ENCODE measurements at places on chromosomes 11 and 22.
A peak's percentile ranks its signal among the peaks of the same experiment; 100 is the strongest.

DNA sequence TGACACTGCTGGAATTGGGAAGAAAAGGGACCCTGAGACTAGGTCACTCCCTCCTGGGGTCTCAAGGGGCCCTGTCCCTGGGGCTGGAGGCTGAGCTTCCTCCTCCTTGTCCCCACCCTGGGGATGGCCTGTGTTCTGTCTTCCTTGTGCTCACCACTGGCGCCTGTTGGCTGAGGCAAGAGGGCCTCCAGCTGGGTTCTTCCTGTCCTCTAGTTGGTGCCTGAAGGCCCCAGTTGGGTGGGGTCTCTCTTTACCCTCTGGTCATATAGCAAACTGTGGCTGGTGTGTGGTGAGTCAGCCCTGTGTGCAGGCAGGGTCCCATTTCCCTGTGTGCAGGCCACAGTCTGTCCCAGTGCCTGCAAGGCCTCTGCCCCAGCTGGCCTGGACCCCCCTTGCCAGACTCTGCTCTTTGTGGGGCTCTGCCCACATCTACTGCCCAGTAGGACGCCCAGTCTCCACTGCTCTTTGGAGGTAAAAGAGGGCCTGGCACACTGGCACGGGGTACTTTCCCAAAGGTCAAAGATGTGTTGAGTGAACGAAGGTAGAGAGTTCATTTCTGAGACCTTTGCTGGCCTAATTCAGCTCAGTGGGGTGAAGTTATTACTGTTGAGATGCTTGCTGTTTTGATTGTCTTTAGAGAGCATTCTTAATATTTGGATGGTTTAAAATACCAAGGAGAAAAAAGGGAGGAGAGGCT lies 55.1 kb upstream of the CLDN5 start:
- no peak for DNase-seq

DNA sequence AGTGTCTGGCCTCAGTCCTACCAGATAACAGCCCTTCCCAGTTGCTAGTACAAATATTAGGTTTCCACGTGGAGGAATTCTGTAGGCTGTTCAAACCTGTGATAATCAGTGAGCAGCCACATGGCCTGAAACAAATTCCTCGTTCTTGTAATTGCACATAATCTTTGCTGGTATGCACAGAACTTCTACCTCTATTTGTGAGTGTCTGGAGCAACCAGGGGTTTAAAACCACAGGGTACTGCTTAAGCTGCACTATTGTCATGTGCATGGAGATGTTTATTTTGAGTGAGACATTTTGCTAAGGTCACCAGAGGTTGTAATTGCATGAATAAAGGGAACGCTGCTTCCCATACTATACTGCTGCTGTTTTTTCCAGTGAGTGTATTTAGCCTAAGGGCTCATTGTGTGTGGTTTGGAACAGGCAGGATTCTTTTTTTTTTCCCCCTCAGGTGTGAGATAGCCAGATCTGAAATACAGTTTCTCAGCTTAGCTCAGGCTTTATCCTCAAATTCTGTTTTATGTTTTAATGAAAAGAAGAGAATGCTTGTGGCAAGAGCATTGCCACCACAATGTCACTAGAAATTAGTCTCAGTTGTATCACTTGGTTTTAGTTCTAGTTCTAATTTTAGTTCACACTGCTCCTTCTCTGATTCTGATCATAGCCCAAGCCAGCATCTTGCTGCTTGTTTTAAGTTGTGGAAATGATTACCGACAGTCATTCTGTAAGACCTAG lies 60.5 kb downstream of the CYB5R2 start:
- DNase-seq: no peak

GRCh38 chr11:116638463-116638862 lies 134.3 kb downstream of the BUD13 start:
- no peak for DNase-seq

- no peak for DNase-seq
These were observed 89.0 kb downstream of the TRMU start for GRCh38 chr22:46424496-46424895.

GRCh38 chr22:29004647-29005371 lies 56.8 kb downstream of the C22orf31 start:
- no peak for DNase-seq

DNA sequence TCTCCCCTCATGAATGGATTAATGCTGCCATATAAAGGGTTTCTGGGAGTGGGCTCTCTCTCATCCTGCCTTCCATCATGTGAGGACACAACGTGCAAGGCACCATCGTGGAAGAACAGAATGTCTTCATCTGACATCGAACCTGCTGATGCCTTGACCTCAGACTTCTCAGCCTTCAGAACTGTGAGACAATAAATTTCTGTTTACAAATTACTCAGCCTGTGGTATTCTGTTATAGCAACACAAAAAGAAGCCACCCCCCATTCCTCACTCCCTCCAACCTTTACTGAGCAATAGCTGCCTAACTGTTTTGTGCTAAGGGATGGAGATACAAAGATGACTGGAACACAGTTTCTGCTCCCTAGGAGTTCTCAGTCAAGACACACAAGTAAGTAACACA lies 106.1 kb upstream of the PLET1 start:
- DNase-seq: no peak

DNA sequence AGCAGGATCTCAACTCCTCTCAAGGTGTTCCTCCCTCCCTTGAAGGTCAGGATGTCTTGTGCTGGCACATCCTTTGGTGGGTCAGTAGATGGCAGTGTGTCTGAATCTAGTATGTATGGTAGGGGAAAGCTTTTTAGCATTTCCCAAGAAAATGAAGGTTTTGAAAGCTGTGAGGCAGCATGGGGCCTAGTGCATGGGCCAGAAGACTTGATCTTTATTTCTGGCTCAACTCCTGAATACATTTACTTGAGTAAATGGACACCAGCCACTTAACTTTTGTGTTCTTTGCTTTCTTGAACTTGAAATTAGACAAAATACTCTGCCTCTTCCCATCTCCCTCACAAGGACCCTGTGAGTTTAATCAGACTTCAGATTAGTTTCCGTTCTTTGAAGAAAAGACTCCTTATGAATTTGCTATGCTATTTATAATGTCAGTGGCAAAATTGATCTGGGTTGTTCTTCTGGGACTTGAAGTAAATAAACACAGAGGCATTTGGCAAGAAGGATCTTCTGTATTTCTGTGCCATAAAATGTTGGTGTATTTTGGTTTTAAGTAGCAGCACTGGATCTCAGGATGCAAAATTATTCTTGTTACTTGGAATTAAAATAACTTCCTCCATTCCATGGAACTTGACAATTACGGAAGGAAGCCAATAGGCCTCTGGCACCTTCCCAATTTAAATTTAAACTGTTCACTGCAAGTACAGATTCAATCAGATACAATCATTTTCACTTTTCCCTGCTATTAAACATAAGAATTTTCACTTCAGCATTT lies 288.8 kb downstream of the CASP12 start:
- DNase-seq: peak; percentile 11

DNA sequence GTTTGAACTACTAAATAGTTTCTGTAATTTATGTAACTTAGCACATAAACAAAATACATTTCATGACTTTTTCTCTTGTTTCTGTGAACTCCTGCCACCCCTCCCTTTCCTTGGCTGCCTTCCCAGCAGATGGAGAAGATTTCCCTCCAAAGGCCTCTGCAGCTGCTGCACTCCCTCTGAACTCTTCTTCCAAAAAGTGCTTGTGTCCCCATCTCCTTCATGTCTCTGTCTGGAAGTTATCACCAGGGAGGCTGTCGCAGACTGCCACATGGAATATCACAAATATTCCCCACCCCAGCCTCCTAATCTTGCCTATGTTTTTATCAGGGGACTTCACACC lies 1068.3 kb downstream of the OPCML start:
- DNase-seq: no peak

DNA sequence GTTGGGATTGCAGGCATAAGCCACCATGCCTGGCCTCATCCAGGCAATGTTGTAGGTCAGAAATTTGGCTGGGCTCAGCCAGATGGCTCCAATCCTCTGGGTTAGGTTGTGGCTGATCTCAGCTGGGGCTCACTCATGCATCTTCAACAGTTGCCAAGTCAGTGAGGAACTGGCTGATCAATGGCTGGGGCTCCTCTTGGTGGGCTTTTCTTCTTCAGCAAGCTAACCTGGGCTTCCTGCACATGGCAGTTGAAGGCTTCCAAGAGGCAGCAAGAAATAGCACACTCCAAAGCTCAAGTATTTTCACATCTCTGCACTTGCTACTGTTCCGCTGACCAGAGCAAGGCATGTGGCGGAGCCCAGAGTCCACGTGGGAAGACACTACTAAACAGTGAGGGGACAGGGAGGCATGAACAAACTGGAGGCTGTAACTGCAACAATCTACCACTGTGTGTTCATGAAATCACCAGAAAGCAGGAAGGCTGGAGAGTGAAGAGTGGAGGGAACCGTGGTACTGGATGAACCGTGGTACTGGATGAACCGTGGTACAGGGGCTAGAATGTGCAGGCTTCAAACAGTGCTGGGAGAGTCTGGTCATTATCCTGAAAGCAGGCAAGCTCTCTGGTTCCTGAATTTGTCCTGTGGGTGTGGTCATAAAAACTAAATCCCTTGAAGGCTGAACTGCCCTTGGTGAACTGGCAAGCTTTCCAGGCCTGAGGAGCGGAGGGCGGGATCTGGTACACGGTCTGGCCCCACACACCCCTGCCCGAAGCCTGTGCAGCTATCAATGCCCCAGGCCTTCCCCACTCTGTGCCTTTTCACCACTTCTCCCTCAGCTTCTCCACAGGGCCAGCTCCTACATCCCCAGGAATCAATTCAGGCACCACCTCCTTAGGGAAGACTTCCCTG lies 20.2 kb downstream of the CHST1 start:
- no peak for DNase-seq

GRCh38 chr11:125202362-125202880 lies 37.9 kb downstream of the PKNOX2 start:
- no peak for DNase-seq

- no peak for DNase-seq
These were observed 24.6 kb downstream of the STIM1 start for GRCh38 chr11:3879967-3880542.

DNA sequence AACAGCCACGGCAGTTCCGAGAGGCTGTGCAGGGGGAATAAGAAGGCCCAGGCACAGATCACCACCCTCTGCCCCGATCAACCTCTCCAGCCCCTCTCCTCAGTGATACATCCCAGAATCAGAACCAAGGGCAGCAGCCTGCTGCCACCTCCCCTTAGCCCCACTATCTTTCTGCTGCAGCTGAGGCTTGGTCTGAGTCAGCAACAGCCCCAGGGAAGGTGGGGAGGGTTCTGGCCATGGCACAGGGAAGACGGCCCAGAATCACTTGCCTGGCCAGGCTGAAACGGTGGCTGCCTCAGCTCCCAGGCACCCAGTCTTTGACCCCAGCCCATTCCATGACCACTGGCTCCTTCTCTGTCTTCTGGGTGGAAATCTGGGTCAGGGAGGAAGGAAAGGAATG lies 2.3 kb downstream of the CHID1 start:
- DNase-seq: no peak

- DNase-seq: no peak
These were observed 7.7 kb upstream of the SIPA1 start for GRCh38 chr11:65630215-65630614.

- no peak for DNase-seq
These were observed 27.1 kb upstream of the OAF start for GRCh38 chr11:120183701-120184141.

DNA sequence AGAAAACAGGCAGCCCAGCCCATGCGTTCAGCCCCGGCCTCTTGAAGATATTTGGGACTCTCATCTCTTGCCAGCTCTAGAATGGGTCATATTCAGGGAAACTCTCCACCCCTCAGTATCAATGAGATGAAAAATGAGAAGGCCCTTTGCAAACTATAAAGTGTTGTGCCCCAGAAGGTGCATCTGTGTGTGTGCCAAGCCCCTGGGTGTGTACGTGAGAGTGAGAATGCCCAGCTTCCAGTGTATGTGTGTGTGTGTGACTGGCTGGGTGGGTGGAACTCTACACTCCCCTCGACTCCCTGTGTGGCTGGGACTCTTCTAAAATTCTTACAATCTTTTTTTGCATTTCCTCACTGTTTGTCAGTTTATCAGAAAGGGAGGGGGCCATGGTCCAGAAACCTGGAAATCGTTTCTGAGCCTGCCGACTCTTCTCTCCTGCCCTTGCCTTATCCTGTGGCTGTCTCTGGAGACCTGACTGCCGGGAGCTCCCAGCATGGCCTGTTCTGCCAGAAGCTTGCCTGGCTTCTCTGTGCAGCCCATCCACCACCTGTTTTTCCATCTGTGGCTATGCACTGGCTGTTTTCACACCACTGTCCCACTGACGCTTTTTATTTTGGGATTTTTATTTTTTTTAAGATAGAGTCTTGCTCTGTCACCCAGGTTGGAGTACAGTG lies 1.2 kb downstream of the P2RY6 start:
- no peak for DNase-seq

GRCh38 chr22:49655168-49655812 lies 172.4 kb downstream of the BRD1 start:
- no peak for DNase-seq

GRCh38 chr11:105229257-105229656 lies 89.7 kb upstream of the CARD18 start:
- DNase-seq: no peak

DNA sequence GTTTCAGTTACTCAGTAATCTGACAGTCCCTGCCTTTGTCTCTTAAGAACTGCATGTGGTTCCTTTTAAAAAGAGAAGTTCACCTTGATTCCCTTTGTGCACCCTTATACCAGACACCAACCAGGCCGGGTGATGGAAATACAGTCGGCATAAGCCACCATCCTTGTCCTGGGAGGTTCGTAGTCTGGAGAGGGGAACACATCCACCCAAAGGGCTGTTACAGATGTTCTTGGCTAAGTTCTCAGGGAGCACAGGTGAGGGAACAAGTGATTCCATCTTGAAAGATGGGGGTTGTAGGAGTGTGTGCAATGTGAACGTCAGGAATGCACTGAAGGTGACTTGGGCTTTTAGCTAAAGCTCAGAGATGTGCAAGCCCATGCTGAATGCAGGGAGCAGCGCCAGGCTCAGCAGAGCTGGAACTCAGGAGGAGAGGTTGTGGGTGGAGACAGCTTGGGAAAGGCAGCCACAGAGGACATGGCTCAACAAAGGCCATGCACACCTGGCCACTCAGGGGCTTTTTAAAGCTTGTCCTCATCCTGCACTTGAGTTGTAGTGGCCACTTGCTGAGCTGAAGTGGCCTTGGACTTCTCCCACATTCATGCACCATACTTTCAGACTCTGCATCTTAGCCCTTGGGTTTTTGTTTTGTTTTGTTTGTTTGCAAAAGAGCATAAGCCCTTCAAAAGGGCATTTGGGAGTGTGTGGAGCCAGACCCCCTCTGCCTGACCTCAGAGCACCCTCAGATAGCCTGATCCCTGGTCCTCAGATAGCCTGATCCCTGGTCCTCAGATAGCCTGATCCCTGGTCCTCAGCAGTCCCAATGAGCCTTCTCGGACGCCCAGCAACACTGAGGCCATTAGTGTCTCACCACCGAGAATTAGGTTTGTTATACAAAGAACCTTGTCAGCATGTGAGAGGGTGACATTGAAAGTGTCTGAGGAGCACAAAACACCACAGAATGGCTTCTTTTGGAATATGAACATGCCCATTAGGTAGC lies 12.7 kb upstream of the TMA7B start:
- DNase-seq: no peak

GRCh38 chr11:8719211-8719649 lies 36.6 kb downstream of the RPL27A start:
- DNase-seq: no peak
